T-helper 17 cell (primary cell): ENCODE measurements at places on chromosomes 6 and 20. TPM values are rescaled to one million over a fixed set of nuclear protein-coding genes. Genes with fewer than 3 reads are reported as not detected.

- no peak for DNase-seq
Observed at GRCh38 chr20:3541887-3542721, 71.3 kb downstream of the ATRN start.

- no peak for DNase-seq
Observed at GRCh38 chr20:61296629-61297019, 44.6 kb downstream of the CDH4 start.

The ZNF334 gene
- 0.21 TPM for total RNA-seq

The AVP gene
- total RNA-seq: not detected
